ENCODE measurements at places on chromosomes 5 and 9.

DNA sequence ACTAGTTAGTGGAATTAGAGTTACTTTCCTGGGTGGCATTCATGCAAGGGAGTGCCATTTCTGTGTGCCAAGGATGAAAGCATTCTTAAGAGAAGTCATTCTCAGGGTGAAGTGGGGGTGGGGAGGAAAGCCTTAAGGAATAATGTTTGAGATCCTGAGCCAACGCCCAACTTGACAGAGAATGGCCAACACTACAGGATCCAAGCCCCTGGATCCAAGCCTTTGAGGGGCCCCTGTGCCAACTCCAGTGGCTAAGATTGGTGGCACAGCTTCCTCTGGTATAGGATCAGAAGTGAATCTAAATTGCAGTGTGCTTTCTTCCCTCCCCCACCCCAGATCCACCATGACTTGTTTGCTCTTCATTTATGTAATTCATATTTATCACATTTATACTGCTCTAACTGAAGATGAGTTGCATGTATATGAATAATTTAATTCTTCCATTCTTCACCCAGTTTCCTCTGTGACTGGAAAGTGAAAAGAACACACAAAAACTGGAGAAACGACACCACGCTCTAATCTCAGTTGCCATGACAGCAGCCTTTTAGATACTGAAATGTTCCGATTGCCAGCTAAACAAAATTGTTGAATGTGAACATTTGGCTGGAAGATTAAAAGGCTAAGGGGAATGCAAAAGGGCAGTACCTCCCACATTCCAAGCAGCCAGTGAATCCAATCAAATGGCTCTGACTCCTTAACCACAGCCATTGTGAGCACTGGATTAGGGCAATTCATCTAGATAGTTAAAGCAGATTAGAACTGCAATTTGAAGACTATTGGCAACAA lies 4.5 kb downstream of the ZNF608 start:
- no peak for DNase-seq

DNA sequence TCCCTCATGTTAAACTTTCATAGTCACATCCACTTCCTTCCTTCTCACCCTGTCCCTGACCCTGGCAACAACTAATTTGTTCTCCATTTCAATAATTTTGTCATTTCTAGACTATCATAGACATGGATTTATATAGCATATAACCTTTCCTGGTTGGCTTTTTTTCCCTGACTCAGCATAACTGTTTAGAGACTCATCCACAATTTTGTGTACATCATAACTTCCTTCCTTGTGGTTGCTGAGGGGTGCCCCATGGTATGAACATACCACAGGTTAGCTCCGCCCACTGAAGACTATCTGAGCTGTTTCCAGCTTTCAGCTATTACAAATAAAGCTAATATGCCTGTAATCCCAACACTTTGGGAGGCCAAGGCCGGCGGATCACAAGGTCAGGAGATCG lies 137.3 kb downstream of the PHF2 start:
- DNase-seq: no peak

DNA sequence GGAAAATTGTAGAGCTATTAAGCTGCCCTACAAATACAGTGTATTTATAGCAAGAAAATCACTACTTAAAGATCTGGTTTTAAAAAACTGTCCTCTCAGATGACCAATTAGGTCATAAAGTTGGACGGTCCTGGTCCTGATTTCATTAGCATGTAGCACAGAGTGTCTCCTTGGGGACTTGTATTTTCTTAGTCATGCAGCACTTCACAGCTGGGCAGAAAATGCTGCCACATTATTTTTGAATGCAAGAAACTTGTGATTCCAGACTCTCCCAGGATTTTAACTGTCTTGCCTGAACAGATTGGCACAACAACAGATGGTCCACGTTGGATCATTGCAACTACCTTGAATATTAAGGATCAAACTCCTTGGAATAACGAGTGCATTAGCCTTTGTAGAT lies 348.1 kb upstream of the SGCD start:
- DNase-seq: no peak

GRCh38 chr9:21028466-21028865 lies 3.0 kb downstream of the HACD4 start:
- no peak for DNase-seq

DNA sequence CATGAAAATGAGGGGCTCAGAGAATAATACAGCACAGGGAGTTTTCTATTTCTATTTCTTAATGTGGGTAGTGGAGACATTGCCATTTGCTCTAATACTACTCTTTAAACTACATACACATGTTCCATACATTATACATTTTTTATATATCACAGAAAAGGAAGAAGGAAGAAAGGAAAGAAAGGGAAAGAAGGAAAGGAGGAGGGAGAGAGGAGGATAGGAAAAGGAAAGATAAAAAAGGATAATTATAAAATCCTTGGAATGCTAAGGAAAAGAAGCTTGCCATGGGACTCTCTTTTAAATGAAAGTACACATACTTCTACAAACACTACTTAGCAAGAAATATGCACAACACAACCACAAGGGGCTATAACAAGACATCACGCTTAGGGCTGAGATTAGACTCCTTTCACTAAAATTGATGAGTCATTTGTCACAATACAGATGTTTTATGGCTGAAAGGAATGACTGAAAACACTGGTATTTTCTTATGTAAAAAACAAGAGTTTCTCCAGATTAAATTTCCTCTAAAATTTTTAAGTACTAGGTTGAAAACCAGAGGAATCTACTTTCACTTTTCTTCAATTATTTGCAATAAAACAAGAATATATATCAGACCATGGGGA lies 219.8 kb downstream of the ARL15 start:
- no peak for DNase-seq

GRCh38 chr9:2853517-2853916 lies 9.6 kb upstream of the PUM3 start:
- DNase-seq: no peak

GRCh38 chr5:36355516-36355915 lies 53.8 kb upstream of the RANBP3L start:
- no peak for DNase-seq

DNA sequence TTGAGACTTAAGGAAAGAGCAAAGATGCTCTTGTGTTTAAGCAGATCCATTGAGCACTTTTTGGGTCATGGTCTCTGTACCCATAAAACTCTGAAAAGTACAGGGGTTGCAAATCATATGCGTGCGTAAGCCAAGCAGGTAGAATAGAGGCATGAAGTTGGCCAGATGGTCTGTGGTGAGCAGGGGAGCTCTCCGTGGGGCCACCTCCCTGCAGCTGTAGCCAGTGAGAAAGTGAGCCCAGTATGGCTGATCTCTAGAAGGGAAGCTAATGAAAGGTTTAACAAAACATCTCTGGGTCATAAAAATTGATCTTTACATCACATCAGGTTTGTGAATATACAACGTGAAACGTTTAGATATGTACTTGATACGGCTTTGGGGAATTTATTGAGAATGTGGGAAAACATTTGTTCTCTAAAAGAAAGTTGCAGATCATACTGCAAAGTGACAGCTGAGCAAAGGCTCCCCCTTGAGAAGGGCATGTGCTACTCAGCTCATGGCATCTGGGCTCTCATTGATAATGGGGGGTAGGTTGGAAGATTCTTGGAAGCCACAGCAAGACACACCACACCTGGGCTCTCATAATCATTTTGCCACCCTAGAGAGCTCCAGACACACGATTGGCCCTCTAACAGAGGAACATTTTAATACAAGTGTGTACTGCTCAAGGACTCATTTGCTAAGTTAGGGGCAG lies 30.6 kb downstream of the SH3GL2 start:
- no peak for DNase-seq

- no peak for DNase-seq
Measured at GRCh38 chr5:115377468-115378217, 81.2 kb upstream of the CCDC112 start.

GRCh38 chr5:180040287-180041214 lies 31.0 kb downstream of the RNF130 start:
- DNase-seq: no peak

GRCh38 chr9:21154018-21154608 lies 12.3 kb downstream of the IFNA21 start:
- DNase-seq: no peak

- no peak for DNase-seq
Measured at GRCh38 chr9:129939431-129939830, 103.6 kb downstream of the FNBP1 start.

- no peak for DNase-seq
Measured at GRCh38 chr5:7845557-7845956, 5.4 kb downstream of the CFAP90 start.

GRCh38 chr5:98755406-98755805 lies 18.1 kb upstream of the RGMB start:
- DNase-seq: no peak

DNA sequence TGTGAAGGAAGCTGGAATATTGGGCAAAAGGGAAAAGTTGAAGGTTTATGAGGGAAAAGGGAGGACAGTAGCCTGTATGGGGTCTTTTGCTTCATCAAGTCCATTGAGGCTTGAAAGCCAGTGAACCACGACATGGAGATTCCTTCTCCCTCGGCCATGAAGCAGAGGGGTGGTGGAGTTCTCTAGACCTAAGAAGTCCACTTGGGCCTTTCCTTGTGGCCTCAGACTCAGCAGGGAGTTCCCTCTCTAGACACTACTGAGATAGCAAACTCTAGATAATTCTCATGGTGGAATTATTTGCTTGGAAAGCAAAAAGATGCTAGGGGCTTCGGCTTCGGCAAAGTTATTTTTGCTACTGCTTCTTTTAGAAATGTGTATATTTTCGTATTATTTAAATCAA lies 78.5 kb downstream of the FOXD1 start:
- DNase-seq: no peak

GRCh38 chr9:123326662-123327093 lies 29.3 kb upstream of the CRB2 start:
- DNase-seq: no peak

DNA sequence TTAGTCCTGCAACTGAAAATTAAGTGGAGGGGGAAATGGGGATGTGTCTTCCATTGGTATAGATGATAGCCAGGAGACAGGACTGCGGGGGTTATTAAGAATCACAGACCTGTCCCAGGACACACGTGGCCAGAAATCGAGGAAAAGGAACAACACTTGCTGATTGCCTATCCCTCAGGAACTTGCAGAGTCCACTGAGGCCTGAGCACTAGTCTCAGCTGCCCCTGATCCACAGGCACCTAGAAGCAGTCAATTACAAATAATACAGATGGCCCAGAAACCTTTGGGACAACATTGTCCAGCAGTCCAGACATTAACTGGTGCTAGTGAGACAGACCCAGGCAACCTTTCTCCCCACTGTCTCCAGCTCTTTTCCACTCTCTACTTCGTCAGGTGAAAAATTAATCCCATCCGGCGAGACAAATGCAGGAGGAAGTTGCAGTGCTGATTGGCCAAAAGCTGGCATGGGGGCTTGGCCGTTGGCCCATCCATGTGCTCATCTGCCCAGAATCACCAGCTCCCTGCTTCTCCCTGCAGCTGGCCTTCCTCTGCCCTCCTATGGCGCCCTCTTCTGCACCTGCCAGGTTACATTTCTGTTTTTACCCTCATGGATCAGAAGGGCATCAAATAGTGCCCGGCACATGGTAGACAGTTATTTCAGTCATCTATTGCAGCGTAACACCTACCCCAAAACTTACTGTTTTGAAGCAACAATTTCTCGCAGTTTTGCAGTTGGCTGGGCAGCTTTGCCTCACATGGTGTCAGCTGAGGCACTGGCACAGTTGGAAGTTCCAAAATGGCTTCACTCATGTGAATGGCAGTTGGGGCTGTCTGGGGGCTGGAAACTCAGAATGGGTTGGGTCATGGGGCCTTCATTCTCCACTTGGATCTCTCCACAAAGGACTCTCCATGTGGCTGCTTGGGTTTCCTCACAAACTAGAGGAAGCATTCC lies 3.6 kb upstream of the B4GALT1 start:
- DNase-seq: peak; percentile 44

DNA sequence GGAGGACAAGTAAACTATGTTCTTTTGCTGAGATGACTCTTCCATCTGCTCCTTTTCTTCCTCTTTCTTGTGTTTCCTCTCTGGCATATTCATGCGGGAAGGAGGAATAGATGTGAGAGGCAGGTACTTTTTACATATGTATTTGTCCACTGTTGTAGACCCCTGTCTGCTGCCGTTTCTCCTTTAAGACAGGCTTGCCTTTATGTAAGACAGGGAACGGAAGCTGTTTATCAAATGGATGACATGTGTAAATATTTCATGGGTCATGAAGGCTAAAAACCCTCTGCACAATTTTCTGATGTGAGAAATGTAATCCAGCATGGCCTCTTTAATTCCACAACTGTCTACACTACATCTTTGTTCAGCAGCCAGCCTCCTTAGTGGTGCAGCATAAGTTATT lies 1525.5 kb upstream of the NUDT12 start:
- no peak for DNase-seq

- no peak for DNase-seq
Measured at GRCh38 chr5:123421773-123422172, 1.4 kb downstream of the CEP120 start.

DNA sequence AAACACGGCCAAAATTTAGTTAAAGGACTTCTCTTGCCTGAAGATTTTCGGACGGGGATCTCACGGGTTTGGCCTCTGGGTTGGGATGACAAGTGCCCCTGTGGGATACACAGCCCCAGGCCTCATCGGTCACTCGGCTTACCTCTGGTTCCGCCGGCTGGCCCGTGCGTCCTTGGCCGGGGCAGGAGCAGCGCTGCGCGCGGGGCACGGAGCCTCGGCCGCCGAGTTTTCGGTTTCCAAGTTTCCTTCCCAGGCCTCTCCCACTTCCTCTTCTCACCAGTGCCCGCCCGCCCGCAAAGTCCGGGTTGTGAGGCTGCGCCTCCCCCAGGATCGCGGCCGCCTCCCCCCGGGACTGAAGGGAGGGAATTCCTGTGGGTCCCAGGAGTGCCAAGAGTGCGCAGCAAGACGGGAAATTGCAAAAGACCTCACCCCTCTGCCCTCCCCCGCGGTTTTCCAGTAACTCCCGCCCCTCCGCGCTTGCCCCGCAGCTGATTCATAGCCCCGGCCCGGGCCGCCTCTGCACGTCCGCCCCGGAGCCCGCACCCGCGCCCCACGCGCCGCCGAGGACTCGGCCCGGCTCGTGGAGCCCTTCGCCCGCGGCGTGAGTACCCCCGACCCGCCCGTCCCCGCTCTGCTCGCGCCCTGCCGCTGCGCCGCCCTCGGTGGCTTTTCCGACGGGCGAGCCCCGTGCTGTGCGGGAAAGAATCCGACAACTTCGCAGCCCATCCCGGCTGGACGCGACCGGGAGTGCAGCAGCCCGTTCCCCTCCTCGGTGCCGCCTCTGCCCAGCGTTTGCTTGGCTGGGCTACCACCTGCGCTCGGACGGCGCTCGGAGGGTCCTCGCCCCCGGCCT lies at the start of gene OSMR:
Gene OSMR, plus strand, starts transcription at position 487 of the 853 bp plus-strand sequence. CDS start 23,033 bp downstream, outside the sequence.
- DNase-seq: no peak

- no peak for DNase-seq
Measured at GRCh38 chr5:178322736-178323540, 90.3 kb upstream of the PHYKPL start.

GRCh38 chr5:456351-457194 lies 13.6 kb downstream of the EXOC3 start:
- no peak for DNase-seq

DNA sequence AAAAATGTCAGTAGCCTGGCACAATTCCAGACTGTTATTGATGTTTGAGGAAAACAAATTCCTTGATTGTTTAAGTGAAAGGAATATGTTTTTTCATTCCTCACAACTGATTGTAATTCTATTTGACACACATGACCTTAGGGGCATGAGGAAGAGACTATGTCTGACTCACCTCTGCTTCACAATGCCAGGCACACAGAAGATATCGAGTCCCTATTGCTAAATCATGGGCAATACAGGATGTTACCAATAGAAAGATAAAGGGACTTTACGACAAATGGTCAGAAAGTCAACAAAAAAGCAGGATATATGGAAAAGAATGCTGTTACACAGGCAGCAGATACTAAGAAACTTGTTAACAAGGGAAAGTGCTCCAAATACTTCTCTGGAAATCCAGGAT lies 1903.5 kb downstream of the EFNA5 start:
- no peak for DNase-seq

- DNase-seq: no peak
Measured at GRCh38 chr5:158482125-158482524, 617.6 kb downstream of the EBF1 start.

GRCh38 chr5:150503977-150504620 lies 3.8 kb upstream of the NDST1 start:
- no peak for DNase-seq
